Stimulated activated CD4-positive, alpha-beta T cell treated with anti-CD3 and anti-CD28 coated beads, Interleukin-2, amount 100 ng/mL, for 48 hours (primary cell): ENCODE measurements at places on chromosomes 2 and 18.

DNA sequence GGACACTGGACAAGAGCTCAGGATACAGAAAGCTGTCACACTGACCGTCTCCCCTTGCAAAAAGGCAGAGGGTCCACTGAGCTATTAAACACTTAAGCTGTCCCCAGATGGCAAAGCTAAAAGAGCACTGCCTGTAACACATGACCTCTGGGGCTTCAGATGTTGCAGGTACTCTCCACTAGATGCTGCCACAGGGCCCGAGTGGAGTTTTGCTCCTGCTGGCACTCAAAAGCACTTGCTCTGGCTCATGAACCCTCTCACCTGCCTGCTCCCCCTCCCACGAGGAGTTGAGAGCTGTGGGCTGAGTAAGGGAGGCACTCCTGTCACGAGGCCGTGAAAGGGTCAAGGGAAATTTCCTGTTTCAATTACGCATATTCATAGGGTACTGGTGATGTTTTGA lies 227.9 kb downstream of the PRKCE start:
- no peak for DNase-seq

DNA sequence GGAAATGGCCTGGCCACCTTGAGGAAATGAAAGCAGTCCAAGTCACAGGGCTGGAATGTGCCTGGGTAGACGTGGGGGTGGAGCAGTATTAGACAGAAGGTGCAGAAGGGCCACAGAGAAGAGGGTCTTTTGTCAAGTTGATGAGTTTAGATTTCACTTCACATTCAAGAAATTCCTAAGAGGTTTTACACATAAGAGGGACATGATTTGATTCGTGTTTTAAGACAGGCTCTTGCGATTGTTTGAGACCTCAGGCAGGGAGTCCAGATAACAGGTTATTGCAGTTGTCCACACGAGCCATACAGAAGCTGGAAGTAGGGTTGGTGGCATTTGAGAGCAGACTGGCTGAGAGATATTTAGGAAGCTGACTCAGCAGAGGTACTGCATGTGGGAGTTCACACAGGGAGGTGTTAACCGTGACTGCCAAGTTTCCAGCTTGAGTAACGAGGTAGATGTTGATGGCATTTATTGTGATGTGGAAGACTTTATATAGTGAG lies 64.6 kb downstream of the NEB start:
- no peak for DNase-seq

DNA sequence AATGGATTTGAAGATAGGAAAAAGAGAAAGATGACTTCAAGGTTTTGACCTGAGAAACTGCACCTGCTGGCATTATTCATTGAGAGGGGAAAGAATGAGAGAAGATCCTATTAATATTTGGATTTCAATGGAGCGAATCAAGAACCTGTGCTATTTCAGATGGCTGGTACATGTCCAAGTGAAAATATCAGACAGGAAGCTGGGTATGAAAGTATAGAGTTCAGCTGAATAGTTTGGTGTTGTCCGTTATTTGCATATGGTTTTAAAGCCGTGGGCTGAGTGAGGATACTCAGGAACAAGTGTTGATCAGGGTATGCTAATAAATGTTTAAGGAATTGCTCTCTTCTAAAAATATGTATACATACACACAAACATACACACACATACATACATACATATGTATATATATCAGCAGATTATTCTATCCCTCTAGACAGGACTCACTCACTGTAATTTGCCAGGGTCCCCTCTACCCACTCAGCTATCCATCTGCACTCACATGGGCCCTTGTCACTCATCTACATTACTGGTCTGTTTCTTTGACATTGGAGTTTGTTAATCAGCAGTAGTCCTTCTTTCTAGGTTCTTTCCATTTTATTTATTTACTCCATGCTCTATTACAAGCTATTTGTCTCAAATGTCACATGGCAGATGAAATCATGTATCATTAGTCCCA lies 33.9 kb upstream of the IKZF2 start:
- no peak for DNase-seq

- DNase-seq = no peak
These were observed 22.5 kb upstream of the REL start for GRCh38 chr2:60858897-60859311.

GRCh38 chr18:47679864-47680263 lies 250.6 kb downstream of the SMAD2 start:
- no peak for DNase-seq

DNA sequence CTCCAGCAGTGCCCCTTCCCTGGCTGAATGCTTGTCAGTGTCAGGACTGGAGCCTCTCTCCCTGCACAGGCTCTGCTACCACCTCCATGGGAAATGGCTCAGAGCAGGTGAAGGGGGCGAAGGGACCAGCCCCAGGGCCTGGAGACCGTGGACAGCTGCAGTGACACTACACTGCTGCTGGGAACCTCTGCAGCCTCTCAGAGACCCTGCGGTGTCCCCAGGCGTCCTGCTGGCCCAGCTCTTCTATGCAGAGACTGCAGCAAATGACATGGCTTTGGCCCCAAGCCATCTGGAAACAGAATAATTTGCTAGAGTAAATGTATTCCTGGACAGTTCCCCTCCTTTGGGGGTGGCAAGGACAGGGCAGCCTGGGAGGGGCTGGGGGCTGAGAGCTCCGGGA lies 53.2 kb downstream of the CIB4 start:
- no peak for DNase-seq

- peak; percentile 29 for DNase-seq
These were observed 1.6 kb downstream of the CRIM1 start for GRCh38 chr2:36356990-36357846.

DNA sequence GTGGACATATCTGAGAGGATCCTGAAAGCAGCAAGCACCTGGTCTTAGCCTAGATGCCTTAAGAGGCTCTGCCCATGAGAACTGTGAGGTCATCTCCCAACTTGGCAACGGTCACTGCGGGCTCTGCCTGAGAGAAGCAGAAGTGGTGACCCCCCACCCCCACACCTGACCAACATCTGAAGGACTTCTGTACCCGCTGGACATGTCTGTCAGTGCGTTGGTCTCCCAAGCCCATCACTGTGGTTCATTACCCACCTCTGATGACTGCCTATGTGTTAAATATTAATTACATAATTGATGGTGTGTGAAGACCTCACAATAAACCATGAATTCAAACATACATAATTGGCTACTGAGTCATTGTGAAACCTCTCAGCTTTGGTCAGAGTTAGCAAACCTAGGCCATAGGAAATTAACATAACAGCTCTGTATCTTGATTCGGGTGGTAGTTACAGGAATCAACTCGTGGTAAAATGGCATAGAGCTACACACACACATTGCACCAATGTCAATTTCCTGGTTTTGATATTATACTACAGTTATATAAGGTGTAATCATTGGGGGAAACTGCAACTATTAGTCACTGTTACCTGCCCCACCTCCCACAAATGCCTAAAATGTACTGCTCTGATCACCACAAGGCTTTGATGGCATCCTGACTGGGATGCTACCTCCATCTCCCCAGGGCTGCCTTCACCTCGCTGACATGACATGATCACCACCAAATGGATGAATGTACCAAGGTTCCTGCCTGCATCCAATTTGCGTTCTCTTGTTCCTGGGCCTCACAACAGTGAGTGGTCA lies 4.3 kb upstream of the GALNT1 start:
- no peak for DNase-seq

GRCh38 chr2:45965871-45966498 lies 314.5 kb downstream of the PRKCE start:
- DNase-seq = no peak

GRCh38 chr2:13652531-13653313 lies 936.0 kb downstream of the TRIB2 start:
- no peak for DNase-seq

GRCh38 chr2:100832885-100833284 lies 12.9 kb downstream of the NPAS2 start:
- no peak for DNase-seq
